H1 (cell line): ENCODE measurements at places on chromosomes 12 and 14. TPM values are rescaled to one million over a fixed set of nuclear protein-coding genes. Genes with fewer than 3 reads are reported as not detected.
A peak's percentile ranks its signal among the peaks of the same experiment; 100 is the strongest.

ARHGDIB gene
- total RNA-seq, result 0.48 and 0.82 TPM in 2 replicates

MFAP5 gene
- 0.86 TPM in 1 of 2 replicates, not detected in the other for total RNA-seq

KIF26A gene
- total RNA-seq, result 41.6 and 42.3 TPM in 2 replicates

LRRK2 gene
- total RNA-seq, result 0.13 and 0.19 TPM in 2 replicates

SLC39A5 gene
- 0.25 TPM in 1 of 2 replicates, not detected in the other for total RNA-seq

SRRM4 gene
- 1.1 TPM in 2 replicates for total RNA-seq

COCH gene
- total RNA-seq, result 30.0 and 30.8 TPM in 2 replicates

GRCh38 chr14:64176330-64176729 is 117.8 kb downstream of the ESR2 start:
- DNase-seq, result no peak

- DNase-seq, result no peak
Observed at GRCh38 chr12:125220404-125221273, 155.4 kb downstream of the AACS start.

GRCh38 chr12:111976860-111977259 is 36.1 kb downstream of the TMEM116 start:
- no peak for DNase-seq

DNA sequence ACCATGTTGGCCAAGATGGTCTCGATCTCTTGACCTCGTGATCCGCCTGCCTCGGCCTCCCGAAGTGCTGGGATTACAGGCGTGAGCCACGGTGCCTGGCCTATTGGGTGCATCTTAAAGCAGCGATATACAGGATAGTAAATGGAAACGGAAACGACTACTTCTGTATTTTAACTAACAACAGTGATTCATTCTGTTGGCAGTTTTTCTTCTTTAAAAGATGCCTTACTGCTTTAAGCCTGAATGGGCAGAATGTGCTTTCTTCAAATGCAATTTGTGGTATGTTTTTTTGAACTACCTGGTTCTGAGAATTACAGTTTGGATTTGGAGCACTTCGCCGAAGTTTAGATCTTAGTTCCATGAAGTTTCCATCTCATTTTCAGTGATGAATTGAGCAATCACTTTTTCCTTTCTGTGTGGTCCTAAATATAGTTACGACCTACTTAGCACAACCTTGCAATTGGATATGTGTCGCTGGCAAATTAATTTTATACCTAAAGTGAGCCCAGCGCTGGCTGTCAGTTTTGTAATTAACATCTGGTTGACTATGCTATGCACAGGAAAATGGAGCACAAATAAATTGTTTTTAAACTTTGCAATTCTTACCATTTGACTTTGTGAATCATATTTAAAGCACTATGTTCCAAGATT is 53.6 kb upstream of the EIF5 start:
- peak; percentile 39 for DNase-seq

- DNase-seq, result no peak
Observed at GRCh38 chr14:75041613-75042012, 9.7 kb downstream of the MLH3 start.

- no peak for DNase-seq
Observed at GRCh38 chr14:79836577-79836976, 374.7 kb downstream of the DIO2 start.

- DNase-seq, result no peak
Observed at GRCh38 chr12:50333441-50333840, 50.1 kb upstream of the LIMA1 start.

DNA sequence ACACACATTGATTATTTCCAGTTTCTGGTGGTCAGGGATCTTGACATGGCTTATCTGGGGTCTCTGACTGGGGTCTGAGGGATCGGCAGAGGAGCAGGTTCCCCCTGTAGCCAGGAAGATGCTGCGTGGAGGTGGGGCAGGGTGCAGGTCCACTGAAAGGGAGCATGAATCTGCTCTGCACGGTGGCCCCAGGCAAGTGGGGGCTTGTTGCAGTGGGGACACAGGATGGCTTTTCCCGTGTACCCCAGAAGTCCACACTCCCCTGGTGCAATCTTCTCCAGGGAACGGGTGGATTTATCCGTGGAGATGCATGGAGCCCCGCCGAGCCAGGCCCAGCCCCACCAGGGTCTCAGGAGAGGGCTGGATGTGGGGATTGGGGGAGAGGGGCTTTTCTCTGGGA is 210.4 kb upstream of the C14orf180 start:
- no peak for DNase-seq

- DNase-seq, result peak; percentile 64
Observed at GRCh38 chr14:35336494-35337268, 44.5 kb downstream of the PSMA6 start.

DNA sequence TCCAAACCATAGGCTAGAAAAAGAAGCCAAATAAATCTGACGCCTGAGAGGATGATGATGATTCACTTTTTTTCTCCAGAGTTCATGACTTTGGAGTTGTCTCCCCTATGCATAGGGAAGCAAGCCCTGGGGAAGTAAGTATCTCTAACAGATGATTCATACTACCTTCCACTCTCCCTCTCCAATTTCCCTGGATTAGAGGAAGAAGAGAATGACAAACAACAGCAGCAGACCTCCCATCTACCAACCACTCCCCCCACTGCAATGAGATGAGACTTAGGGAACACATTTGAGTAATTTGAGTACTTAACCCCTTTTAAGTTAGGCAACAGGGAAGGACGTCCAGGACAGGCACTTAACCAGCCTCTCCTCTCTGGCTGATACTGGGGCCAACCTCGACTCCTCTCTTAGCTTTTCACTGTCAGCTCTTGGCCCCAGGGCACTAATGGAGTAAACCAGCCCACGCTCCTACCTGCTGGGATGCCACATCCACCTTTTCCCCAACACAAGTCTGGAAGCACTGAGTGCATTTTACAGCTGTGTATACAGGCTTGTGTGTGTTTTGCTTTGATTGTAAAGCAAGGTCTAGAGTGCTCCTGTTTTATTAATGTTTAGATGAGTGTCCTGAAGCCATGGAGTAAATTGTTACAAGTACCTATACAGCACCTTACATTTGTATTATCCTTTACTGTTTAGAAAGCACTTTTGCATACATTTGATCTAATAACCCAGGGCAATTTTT is 180.7 kb downstream of the PHLDA1 start:
- no peak for DNase-seq

GRCh38 chr12:25361511-25361910 is 110.8 kb upstream of the KRAS start:
- no peak for DNase-seq
